Substantia nigra (tissue), 51 donors: ENCODE measurements at places on chromosomes 7 and 10.

- no peak for DNase-seq
Measured at GRCh38 chr10:123143825-123144168, 4.1 kb upstream of the HMX2 start.

GRCh38 chr7:131932271-131932670 is 375.8 kb upstream of the PODXL start:
- DNase-seq = no peak

- DNase-seq = no peak
Measured at GRCh38 chr7:73560109-73560835, 2.8 kb upstream of the BCL7B start.

GRCh38 chr7:87060288-87060537 is 759 bp upstream of the ELAPOR2 start:
- no peak for DNase-seq

DNA sequence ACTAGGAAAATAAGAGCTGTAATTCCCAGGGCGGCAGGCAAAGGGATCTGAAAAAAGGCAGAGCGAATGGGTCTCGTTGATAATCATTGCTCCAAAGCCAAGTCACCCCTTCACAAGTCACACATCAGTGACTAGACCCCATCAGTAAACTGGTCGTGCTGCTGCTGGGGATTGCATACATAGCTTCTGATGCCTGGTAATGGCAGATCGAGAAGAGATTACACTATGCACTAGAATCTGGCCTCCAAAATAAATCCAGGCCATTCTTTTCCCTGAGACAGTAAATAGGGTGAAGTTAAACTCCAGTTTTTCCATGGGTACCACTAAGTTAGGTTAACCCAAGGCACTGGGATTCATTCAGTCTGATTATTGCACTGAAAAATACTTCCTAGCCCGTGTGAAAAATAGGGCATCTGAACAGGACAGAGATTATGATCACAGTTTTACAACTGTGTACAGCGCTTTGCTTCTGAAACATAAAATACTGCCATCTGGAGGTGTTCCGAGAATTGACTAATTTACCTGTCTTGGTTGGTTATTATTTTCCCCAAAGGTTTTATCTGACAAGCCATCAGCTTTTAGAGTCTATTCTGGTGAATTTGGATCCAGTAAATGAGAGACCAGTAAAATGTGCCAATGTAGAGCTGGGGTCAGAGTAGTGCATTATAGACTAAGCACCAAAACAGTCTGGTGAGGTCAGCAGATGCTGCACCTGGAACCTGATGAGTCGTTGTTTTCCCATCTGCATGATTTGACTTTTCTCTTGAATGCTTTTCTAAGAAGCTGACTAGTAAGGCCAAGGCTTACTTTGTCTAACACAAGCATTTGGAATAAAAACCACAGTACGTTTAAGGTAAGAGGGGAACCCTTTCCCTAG is 82.9 kb upstream of the AFAP1L2 start:
- no peak for DNase-seq

GRCh38 chr7:44152971-44153947 is 12.1 kb upstream of the MYL7 start:
- no peak for DNase-seq

DNA sequence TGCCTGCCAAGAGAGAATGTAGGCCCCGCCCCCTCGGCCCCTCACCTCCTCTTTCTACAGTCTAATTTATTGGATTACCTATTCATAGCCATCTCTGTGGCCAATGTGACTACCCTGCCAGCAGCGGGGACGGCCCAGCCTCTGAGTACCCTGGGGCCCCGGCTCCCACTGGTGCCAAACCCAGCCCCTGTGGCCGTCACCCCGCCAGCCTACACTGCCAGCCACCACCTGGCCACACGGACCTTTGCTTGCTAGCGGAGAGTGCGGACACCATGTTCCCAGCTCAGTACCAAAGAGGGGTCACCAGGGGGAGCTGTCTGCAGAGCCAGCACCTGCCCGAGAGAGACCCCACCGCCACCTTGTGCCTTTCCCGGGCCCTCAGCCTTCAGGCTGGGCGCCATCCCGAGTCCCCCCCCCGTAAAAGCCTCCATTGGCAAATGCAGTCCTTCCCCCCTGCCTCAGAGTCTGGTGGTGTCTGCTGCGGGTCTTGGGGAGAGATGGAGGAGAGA is 511.1 kb downstream of the ZNF37A start:
- DNase-seq = no peak

- no peak for DNase-seq
Measured at GRCh38 chr10:71659111-71659634, 60.4 kb downstream of the C10orf105 start.

GRCh38 chr7:123729218-123729578 is 19.6 kb downstream of the WASL start:
- no peak for DNase-seq
